ENCODE measurements at places on chromosomes 2 and 18.

DNA sequence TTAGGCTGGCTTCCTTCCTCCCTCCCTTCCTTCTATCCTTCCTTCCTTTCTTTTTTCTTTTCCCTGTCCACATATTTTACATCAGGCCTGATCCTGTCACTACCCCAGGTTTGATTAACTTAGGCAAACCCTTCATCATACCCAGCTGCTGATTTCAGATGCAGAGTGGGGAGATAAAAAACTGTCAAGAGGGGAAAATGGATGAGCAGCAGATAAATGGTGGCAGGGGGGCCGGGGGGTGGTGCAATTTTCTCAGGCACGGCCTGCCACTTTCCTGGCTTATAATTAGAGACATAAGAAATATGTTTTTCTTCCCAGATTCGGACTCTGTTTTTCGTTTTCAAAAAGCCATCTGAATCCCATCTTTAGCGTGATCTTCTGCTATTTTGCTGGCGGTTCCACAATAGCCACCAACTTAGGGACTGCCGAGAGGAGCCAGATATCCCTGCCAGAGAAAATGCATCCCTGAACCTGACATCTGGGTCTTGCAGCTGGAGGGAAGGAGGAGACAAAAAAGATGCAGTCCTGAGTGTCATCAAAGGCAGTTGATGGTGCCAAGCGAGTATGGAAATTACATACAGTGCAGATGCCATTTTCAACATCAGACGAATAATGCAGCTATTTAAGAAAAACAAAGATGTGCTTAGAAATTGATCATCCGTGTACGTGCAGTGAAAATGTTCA is 49.9 kb downstream of the CXCR4 start:
- no peak for DNase-seq

GRCh38 chr18:58362027-58362575 is 266.8 kb downstream of the ALPK2 start:
- DNase-seq, result peak; percentile 92

- no peak for DNase-seq
Observed at GRCh38 chr2:8753609-8754008, 71.8 kb downstream of the ID2 start.

GRCh38 chr2:232547991-232548390 is 2.4 kb downstream of the TIGD1 start:
- DNase-seq, result no peak

DNA sequence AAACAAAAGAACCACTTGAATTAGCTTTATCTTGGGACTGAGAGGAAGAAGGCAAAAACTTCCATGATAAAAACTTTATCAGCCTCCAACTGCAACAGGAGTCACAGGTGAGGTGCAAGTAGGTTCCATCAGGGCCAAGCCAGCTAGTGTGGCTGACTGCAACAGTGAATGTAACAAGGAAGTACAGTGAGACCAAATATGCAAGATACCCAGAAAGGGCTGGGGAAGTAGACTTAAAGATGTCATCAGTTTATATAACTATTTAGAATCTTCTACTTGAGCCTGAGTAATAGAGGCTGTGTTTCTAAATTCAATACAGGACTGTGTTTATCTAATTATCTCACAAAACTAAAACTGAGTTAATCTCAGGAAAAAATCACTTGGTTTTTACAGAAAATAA is 14.8 kb downstream of the PLEKHM3 start:
- DNase-seq, result peak; percentile 54

DNA sequence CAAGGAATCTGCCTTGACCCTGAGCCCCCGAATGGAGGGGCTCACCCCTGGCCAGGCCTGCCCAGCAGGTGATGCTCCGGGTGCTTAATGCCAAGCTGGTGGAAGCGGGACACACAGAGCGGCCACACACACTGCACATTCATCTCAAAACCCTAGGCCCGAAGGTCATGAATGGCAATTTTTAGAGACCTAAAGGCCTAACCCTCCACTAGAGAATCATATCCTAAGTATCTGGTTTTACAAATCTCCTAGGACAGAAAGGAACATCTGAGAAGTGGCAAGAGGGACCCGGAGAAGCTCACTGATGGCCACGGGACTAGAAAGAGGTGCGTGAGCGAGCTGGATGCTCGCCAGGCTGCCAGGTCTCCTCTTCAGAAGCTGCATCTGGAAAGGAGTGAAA is 38.3 kb downstream of the ST3GAL5 start:
- no peak for DNase-seq

DNA sequence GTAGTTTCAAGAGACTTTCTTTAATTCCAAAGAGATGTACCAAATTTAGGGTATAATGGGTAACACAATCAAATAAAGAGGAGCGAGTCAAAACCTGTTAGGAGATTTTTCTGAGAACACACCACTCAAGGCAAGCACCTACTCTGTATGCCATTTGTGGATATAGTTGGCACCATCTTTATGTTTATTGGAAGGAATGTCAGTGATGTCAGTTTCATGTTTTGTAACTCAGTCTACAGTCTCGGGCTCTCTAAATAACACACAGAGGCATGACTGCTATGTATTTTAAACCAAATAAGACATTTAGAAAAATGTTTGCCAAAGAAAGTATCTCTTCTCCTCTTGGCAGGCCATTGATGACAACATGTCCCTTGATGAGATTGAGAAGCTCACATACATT is 59.7 kb downstream of the CPS1 start:
- DNase-seq, result no peak

DNA sequence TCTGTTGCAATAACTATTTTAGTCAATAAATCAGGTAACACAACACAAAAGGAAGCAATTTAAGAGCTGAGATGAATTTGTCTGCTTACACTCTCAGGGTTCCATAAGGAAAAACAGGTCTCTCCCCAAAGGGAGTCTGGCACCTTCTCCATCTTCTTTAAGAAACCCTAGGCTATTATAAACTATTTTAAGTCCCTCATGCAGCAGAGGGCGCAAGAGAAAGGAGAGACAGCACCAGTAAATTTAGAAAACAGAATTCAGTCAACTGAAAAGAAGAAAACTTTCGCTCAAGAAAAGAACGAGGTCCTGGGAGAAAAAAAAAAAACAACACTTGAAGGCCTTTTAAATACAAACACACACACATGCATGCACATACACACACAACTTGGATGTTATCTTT is 19.1 kb downstream of the SULT1C4 start:
- DNase-seq, result no peak

DNA sequence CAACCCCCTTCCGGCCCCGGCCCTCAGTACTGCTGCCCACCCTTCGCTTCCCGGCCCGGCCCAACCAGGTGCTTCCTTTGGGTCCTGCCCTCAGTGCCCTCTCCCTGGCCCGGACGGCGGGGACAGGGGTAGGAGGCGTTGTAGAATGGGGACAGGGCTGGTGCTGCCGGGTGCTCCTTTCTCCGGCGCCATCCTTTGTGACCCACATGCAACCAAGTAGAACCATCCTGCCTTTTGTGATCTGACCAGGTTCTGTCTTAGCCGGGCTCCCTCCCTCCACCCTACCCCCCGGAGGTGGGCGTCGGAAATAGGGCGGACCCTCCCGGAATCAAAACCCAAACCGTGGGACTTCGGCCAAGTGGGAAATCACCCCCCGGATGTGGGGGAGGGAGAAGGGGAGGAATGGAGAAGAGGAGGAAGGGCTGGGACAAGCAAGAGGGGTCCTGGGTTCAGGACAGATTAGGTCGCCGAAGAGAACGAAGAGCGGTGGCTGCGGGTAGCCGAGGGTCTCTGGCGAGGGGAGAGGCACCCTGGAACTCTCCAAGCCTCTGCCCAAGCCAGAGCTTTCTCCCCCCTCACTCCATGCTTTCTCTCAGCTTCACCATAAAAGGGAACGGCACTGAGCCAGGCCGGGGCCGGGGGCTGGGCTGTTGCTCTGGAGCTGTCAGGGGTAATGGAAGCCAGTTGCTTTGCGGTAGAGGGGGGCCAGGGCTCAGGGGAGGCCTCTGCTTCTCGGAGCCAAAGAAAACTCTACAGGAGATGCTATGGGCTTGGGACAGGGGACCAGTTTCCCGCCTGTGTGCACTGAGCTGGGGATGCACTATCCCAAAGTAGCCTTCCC is 756 bp upstream of the OST4 start:
- DNase-seq, result no peak

DNA sequence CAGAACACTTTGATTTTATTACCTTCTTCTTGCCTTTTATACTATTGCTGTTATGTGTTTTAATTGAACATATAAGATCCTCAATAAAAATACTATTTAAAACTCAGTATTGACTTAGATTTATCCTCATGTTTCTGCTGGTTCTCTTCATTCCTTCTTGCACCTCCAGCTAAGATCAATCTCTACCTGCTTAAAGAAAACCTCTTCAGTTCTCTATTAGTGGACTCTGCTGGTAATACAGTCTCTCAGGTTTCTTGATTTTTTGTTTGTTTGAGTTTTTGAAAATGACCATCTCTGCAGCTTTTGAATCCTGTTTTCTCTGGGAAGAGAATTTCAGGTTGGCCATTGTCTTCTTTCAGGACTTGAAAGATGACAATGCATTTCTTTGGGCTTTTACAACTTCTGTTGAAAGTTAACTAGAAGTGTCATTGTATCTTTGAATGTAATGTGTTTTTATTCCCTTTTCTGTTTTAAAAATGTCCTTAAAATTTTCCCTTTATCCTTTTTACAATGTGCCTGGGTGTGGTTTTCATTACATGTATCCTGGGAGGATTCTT is 29.8 kb upstream of the TMEM131 start:
- no peak for DNase-seq

- no peak for DNase-seq
Observed at GRCh38 chr18:10913919-10914318, 235.4 kb downstream of the PIEZO2 start.

DNA sequence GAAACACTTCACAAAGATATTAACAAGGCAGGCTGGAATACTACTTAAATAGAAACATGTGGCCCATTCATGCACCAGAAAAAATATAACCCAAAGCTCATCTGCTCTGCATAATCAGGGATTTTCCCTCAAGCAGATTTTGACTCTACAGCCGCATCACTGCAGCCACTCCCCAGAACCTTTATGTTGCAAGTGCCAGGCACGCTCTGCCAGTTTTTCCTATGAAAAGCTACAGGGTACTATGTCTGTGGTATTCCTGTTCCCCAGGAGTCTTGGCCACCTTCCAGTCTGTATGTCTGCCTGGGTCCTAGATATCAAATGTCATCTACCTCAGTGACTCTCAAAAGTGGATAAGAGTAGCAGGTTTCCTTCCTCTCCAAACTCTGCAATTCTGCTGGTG is 3.8 kb downstream of the COA5 start:
- no peak for DNase-seq

All from inflammatory macrophage (primary cell).